ENCODE measurements at places on chromosomes 13 and 19.
A peak's percentile ranks its signal among the peaks of the same experiment; 100 is the strongest.

- DNase-seq: no peak
Measured at GRCh38 chr19:45920458-45920857, 5.9 kb upstream of the NANOS2 start.

DNA sequence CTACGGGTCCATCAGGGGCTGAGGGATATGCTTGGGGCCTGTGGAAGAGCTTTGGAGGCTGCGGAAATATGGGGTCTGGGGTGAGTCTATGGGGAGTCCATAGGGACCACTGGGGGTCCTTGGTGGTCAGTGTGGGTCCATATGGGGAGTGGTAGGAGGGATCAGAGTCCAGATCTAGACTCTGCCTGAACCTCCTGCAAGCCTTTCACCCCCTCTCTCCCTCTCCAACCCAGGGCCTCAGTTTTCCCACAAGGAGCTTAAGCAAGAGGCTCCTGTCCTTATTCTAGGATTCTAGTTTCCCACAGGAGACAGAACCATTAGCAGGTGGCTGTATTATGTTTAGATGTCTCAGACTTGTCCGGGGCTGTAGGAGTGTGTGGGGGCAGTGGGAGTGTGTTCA is 161.9 kb upstream of the TSHZ3 start:
- no peak for DNase-seq

DNA sequence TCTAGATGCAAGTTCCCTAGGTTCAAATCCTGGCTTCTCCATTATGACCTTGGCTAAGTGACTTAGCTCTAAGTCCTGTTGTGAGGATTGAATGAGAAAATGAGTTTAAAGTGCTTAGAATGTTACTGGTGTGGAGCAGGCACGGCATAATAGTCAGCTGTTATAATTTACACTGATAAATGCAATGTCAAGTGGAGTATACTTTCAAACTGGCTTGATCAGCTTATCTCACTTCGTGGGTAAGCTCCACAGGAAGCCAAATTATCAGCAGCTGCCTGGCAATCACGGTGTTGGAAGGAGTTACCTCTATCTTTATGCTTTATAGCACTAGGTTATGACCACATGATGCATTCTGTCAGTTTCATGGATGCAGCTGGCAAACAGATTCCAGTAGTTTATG is 272.8 kb downstream of the OLFM4 start:
- DNase-seq: no peak

DNA sequence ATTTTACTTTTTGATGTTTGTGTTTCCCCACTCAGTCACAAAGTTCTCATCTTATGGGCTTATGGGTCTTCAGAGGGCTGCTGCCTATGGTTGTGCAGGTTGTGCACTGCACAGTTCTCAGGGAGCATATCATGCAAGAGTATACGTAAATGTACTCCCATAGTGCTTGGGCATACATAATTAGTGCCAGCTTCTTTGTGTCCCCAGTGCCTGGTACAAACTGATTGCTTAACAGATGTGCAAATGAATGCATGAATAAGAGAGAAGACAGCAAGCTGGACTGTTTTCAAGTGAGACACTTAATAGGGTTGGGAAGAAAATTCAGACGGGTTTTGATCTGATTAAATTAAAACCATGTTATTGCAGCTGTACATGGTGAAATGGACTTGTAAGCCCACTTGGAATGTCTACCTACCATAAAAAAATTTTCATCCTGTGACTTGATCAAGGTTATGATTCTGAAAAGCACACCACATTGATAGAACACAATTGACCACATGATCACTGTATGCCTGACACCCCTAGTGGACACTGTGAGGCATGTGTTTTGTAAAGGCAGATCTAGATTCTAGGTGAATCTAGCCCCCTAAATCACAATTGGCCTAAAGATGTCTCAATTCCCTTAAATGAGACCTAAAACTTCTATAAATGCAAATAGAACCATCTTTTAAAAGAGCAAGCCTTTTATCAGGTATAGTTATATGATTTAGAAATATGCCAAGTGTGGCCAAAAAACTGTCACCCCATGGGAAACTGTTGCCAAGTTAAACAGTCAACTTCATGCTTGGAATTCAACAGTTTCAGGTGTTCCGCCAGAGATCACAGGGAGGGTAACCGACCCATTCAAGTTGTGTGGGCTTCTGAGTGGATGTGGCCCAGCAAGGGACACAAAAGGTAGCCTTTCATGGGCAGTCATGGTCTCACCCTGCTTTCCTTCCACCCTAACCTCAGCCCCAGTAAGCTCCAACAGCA is 27.9 kb downstream of the FAM124A start:
- DNase-seq: no peak

DNA sequence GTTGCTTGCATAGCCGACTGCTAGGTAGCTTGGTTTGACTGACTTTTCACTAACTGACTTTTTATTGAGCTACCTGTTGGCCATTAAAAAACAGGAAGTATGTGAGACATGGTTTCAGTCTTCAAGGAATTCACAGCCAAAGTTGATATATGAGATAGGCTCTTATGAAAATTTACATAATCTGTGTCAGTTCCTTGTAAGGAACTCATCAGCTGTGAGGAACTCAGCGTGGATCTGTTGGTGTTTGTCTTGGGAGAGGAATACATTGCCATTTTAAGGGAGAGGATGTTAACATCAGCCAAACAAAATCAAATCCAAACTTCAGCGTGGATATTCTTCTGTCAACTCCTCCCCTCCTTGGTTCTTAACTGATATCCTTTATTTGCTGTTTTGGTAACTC is 2.0 kb downstream of the RNF113B start:
- no peak for DNase-seq

GRCh38 chr13:40251343-40252032 is 415.0 kb downstream of the FOXO1 start:
- no peak for DNase-seq

DNA sequence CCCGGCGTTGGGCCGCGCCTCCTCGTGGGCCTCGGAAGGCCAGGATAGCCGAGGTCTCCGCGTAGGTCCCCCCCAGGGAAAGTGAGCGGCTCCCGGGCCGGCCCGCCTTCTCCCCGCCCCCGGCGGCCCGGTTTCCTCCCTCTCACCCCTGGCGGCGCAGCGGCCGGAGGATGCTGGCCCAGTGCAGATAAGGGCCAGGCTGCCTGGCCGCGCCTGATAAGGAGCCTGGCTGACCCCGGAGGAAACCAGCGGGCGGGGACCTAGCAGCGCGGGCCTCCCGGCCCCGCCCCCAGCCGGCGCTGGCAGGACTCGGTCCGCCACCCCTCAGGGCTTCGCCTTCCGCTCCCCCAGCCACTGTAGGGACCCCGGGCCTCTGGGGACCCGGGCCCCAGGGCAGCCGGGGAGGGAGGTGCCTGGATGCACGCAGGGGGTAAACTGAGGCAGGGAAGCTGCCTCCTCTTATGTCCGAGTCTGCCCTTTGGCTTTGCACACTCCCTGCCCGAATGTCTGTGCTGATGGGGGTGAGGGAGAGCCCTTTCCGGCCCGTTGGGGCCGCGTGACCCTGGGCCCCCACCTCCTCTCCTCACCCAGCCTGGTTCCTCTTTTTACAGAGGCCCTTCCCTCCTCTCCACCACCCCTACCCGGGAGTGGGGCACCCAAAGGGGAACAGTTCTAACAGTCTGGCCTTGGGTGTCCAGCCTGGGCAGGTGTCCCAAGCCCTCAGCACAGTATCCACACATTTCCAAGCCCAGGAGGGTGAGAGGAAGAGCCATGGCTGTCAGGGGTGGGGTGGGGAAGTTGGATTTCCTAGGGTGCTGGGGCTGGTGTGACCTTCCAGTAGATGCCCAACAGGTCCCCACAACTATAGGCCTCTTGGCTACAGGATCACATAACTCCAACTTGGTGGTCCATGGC is at the start of gene LYL1:
Gene LYL1, minus strand, starts transcription at position 193 of the 915 bp plus-strand sequence. CDS start 1,687 bp downstream, outside the sequence.
- DNase-seq: peak; percentile 83

DNA sequence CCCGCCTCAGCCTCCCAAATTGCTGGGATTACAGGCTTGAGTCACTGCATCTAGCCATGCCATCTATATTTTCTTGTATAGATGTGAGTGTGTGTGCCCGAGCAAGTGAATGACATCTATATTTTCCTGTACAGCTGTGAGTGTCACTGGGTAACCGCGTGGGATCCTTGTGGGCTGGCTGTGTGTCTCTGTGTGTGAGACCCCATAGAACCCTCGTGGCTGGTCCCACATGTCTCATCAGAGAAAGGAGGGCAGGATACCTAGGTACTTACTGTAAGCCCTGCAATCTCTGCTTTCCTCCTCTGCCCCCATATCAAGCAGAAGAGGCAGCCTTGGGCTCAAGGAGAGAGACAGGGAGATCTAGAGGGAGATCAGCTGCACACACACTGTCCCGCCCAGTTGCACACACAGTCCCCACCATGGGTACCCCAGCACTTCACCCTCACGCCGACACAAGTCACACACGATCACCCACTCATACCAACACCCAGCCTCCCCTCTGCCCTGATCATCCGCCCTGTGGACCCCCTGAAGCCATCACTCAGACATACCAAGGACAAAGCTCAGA is 655 bp downstream of the DENND1C start:
- DNase-seq: no peak

GRCh38 chr13:71797517-71797916 is 69.5 kb downstream of the DACH1 start:
- DNase-seq: peak; percentile 18

GRCh38 chr13:90402102-90402501 is 945.4 kb upstream of the MIR17HG start:
- no peak for DNase-seq

- DNase-seq: no peak
Measured at GRCh38 chr19:13004273-13004672, 9.0 kb downstream of the NFIX start.

GRCh38 chr19:12868540-12869112 is 12.6 kb downstream of the DNASE2 start:
- DNase-seq: no peak

DNA sequence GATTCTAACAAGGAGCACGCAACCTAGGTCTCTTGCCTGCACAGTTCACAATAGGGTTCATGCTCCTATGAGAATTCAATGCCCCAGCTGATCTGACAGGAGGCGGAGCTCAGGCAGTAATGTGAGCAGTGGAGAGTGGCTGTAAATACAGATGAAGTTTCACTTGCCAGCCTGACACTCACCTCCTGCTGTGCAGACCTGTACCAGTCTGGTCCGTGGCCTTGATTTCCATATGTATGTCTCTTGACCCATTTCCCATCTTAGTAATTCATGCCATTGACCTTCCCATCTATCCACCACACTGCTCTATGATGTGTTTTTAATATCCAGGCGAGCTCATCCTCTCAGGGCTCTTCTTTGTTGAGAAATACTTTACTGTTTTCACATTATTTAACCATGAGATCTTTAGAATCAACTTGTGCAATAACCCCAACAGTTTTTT is 95.2 kb downstream of the LRCH1 start:
- no peak for DNase-seq

- DNase-seq: no peak
Measured at GRCh38 chr13:21753117-21753729, 82.3 kb downstream of the FGF9 start.

DNA sequence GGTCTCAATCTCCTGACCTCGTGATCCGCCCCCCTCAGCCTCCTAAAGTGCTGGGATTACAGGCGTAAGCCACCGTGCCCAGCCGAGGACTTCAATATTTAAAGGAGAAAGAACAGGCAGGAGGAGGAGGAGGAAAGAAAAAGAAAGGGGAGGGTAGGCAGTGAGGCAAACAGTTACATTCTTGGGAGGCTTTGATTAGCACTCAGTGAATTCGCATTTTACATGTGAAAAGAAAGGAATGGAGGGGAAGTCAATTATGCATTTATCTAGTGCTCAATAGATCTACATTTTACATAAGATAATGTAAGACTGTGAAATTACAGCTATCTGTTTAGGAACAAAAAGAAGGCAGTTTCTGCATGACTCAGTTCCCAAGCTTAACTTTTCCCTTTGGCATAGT is 30.9 kb upstream of the CXCL17 start:
- no peak for DNase-seq

DNA sequence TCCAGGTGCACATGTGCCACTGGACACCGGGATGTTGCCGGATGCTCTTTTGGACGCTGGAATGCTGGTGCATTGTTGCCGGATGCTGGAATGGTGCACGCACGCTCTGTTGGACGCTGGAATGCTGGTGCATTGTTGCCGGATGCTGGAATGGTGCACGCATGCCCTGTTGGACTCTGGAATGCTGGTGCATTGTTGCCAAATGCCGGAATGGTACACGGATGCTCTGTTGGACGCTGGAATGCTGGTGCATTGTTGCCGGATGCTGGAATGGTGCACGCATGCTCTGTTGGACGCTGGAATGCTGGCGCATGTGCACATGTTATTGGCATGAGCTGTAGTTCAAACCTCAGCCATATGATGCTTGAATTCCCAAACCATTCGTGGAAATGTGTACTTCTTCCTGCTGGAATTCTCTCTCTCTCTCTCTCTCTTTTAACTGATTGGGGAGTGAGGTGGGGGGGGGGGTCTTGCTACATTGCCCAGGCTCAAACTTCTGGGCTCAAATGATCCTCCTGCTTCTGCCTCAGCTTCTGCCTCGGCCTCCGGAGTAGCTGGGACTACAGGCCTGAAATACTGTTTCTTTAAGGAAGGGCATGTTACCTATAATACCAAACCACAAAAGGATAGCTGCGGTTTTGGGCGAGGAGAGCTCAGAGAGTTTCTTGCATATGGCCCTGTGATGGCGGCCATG is 1.2 kb upstream of the MCF2L start:
- DNase-seq: no peak
